ENCODE measurements at places on chromosomes 1 and 21.

- no peak for DNase-seq
Observed at GRCh38 chr1:218872026-218872425, 301.7 kb upstream of the LYPLAL1 start.

- DNase-seq, result no peak
Observed at GRCh38 chr1:26994787-26995517, 1.5 kb downstream of the TRNP1 start.

- DNase-seq, result peak; percentile 27
Observed at GRCh38 chr1:197776351-197777105, 1.2 kb upstream of the DENND1B start.

DNA sequence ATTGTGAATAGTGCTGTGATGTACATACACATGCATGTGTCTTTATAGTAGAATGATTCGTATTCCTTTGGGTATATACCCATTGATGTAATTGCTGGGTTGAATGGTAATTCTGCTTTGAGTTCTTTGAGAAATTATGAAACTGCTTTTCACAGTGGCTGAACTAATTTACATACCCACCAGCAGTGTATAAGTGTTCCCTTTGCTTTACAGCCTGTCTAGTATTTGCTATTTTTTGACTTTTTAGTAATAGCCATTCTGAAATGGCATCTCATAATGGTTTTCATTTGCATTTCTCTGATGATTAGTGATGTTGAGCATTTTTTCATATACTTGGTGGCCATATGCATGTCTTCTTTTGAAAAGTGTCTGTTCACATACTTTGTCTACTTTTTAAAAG is 54.5 kb upstream of the FAM78B start:
- no peak for DNase-seq

GRCh38 chr1:163093579-163093978 is 24.4 kb downstream of the RGS4 start:
- no peak for DNase-seq

All from GF-D8 (cell line).